ENCODE measurements at places on chromosomes 7 and 10.

GRCh38 chr7:151064993-151065392 lies 5.6 kb downstream of the SLC4A2 start:
- no peak for DNase-seq
- no peak overlapping the region for H3K4me3 ChIP-seq
- H3K36me3 ChIP-seq = peaks cover 8% of the 10 kb centered on the region
- H3K4me1 ChIP-seq = peaks cover 28% of the 10 kb centered on the region

- H3K27me3 ChIP-seq = no peaks in the 10 kb centered on the region
- H3K4me1 ChIP-seq = peaks cover 29% of the 10 kb centered on the region
- peak; percentile 91 for DNase-seq
These were observed 82.7 kb downstream of the SPAG6 start for GRCh38 chr10:22427890-22428571.

DNA sequence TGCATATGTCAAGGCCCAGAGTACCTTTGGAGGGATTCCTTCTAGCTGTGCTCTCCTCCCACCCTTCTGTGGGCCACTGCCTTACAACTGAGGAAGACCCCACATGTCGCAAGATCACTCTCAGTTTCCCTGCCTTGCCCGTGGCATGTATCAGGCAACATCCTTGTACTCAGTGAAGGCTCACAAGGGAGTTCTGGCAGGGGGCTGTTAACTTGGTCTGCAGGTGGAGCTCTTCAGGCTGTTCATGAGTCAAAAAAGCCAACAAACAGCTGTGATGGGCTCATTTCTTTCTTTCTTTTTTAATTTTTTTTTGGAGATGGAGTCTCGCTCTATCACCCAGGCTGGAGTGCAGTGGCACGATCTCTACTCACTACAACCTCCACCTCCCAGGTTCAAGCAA lies 513.0 kb upstream of the ANKRD30A start:
- no peaks in the 10 kb centered on the region for H3K36me3 ChIP-seq
- no peak overlapping the region for H3K27ac ChIP-seq
- H3K4me1 ChIP-seq = peaks cover 9% of the 10 kb centered on the region
- H3K27me3 ChIP-seq = no peaks in the 10 kb centered on the region

DNA sequence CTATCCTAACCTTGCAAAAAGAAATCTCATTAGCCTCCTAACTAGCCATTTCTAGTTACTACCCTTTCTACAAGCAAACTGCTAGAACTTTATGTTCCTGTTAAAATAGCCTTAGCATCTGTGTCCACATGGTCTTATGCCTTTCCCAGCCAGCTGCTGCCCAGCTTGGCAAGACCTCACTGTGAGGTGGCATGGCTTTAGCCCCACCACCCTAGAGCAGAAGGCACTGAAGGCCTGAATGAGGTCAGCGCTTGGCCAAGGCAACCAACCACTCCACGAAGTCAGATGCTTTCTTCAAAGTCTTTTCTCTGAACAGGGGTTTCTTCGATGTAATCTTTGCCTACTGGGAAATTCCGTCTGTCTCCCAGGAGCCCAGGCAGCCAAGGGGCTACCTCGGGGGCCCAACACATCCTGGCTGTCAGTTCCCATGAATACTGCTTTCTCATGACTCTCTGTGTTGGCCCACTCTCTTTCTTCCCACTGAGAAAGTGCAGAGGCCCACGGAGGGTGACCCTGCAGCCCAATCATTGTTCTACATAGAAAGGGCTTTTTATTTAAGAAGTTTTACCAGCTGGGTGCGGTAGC lies 41.6 kb downstream of the POLR3A start:
- H3K4me1 ChIP-seq = peaks cover 11% of the 10 kb centered on the region
- DNase-seq = no peak
- peaks cover 66% of the 10 kb centered on the region for H3K36me3 ChIP-seq
- no peak overlapping the region for H3K4me3 ChIP-seq
